Bronchial epithelial cell (primary cell): ENCODE measurements at places on chromosomes 13 and 19.

- no peak for DNase-seq
Measured at GRCh38 chr19:5559804-5560133, 8.0 kb downstream of the TINCR start.

DNA sequence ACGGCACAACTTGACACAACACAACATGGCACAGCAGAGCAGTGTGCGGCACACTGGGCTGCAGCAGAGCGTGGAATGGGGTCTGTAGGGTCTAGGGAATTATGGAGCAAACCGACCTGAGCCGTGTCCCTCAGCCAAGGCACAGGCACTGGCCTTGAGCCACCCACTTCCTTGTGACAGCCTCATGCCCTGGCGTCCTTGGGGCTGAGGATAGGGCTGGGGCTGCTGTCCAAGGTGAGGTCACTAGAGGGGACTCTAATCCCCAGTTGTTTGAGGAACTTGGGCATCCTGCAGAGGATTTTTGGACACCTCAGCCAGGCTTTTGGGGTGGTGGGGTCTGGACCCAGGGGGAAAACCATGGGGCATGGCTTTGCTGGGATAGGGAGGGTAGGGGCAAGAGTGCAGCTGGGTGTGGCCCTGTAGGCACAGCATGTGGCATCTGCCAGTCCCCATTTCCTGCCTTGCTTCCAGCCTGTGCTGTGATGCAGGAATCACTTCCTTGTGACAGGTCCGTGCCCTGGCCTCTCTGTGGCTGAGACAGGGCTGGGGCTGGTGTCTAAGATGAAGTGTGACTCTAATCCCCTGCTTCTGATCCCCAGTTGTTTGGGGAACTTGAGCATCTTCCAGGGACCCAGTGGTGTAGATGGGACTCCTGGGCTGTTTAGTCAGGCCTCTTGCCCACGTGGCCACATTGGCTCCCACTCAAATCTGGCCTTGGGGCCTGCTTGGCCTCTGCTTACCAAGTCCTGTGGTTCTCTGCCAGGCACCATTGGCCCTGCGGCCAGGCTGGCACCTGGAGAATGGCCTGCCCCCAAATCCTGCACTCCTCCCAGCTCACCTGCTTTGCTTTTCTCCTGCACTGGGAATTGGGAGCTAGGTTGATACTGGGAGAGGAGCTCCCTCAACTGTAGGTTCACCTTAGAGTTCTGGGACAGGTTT, 78.5 kb downstream of the SCGB2B2 start:
- DNase-seq, result no peak

- peak; percentile 37 for DNase-seq
Measured at GRCh38 chr13:23899555-23899954, 2.3 kb upstream of the C1QTNF9B start.

DNA sequence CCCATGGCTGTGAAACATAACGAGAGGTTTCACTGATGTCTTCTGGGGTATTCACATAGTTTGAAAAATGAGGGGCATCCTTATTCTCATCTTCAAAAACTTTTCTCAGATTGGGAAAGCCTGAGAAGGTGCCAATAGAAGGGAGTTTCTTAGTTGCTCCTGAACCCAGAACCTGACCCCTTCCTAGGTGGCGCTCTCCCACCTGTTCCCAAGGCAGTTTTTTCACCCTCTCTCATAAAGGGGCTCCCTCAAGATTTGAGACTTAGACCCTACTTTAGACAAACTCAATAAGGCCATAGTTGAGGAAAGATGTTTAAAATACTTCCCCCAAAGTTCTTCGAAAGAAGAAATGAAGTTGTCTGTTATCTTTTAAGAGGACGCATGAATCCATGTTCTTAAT, 142.2 kb downstream of the FGF9 start:
- no peak for DNase-seq

DNA sequence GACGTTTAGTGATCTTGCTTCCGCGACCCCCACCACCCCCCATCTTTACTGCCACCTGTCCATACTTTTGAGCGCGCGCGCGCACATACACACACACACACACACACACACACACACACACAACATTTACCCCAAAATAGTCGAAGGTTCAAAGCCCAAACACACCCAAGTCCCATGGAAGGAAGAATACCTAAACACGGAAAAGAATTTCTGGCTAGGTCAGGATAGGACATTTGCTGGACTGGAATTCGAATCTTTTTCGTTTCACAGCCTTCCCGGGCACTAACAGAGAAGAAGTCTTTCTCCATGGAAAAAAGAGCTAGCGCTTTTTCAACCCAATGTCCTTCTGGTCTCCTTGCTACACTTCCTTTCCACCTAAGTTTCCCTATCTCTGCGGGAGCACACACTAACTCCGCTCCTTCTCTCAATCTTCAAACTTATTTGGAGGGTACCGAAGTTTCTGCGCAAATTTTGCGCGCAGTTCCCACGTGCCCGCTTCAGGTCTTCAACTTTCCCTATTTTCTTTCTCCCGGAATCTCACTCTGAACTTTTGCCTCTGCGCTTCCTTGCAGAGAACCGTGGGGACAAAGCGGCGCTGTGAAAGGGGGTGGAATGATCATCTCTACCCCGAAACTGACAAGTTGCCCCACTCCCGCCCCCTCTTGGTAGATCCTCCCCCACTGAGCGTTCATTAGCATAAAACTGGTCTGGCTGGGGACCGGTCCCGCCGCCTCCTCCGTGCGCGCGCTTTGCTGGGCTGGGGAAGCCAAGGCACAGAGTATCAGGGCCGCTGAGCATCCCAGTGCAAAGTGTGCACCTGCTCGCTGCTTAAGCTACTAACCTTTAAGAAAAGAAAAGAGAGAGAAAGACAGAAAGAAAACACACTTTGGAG, 2.7 kb downstream of the DACH1 start:
- DNase-seq, result no peak

DNA sequence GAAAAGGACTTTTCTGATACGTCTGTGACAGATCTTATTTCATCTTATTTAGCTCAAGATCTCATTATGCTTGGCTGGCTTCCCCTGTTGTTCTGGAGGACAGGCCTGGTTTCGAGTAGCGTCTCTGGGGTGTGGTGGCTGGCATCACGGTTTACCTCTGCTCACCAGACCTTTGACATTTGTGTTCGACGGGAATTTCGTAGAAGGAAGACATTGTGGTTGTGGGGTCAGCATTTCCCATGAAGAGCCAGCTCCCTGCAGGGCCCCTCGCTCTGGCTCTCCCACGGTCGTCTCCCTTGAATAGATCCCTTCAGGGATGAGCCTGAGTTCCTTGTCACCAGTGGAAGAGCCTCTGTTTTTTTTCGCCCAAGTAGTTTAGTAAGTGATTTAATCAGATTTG, 78.6 kb upstream of the TEX29 start:
- no peak for DNase-seq

- DNase-seq, result peak; percentile 52
Measured at GRCh38 chr19:49808711-49809159, 4.4 kb downstream of the FUZ start.

- no peak for DNase-seq
Measured at GRCh38 chr19:40155749-40156265, 35.4 kb upstream of the MAP3K10 start.

DNA sequence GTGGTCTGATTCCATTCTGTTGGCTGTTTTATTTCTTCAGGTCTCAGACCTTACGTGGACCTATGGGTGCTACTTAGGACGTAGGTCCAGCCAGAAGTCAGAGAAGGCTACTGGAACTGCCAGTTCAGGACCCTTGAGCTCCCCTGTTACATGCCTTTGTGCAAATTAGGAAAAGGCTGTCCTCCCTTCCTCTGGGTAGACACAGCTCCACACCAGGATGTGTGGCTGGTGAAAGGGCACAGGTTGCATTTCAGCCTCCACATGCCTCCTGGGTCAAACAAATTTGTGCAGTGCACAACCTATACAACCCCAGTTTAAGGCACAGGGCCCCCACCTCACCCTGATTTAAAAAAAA, 43.9 kb upstream of the MAP3K10 start:
- DNase-seq, result no peak

- no peak for DNase-seq
Measured at GRCh38 chr13:110398564-110399507, 91.8 kb downstream of the COL4A2 start.

- DNase-seq, result no peak
Measured at GRCh38 chr13:114152285-114152645, 19.8 kb upstream of the RASA3 start.

- DNase-seq, result no peak
Measured at GRCh38 chr13:61830475-61830874, 414.8 kb upstream of the PCDH20 start.

DNA sequence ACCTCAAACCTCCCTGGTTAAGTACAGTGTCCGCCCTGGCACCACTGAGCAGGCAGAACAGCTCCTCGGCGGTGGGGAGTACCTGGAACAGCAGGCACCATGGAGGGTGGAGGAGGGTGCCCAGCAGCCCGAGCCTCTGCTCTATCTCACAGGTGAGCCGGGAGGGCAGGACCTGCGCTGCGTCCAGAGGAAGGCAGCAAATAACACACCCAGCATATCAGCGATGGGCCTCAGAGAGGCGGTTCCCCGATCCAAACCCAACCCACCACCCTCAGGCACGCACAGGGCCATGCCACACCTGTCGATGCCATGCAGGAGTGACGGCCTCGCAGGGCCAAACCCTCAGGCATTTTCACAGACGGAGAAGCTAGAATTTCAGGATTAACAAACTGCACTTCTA, 11.8 kb downstream of the PEPD start:
- DNase-seq, result no peak

- no peak for DNase-seq
Measured at GRCh38 chr13:40488869-40489391, 177.5 kb downstream of the FOXO1 start.

DNA sequence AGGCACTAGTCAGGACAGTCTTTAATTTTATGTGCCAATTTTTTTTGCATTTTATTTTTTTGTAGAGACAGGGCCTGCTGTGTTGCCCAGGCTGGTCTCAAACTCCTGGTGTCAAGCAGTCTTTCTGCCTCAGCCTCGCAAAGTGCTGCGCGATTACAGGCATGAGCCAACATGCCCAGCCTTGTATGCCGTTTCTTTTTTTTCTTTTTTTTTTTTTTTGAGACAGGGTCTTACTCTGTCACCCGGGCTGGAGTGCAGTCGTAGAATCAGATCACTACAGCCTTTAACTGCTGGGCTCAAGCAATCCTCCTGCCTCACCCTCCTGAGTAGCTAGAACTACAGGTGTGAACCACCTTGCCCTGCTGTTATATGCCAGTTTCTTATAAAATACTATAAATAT, 26.4 kb downstream of the BORA start:
- DNase-seq, result peak; percentile 29

- no peak for DNase-seq
Measured at GRCh38 chr13:43489233-43489632, 297.5 kb downstream of the ENOX1 start.

- DNase-seq, result no peak
Measured at GRCh38 chr19:4803736-4804695, 12.5 kb downstream of the FEM1A start.

GRCh38 chr19:12676384-12676792, 5.3 kb downstream of the DHPS start:
- peak; percentile 62 for DNase-seq

DNA sequence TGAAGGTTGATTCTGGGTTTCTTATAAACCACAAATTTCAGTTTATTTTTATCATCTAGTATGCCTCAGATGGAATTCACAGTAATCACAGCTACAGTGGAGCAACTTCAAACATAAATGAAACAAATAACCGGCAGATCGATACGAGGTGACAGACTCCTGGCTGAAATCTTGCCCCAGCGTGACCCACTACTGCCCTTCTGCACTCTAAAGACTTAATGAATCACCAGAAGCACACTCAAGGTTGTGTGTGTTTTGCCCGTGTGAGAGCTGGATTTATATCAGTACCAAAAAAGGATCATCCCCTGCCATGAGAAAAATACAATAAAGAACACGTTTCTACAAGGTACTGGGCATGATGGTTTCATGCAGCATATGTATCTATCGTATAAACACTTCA, 161.7 kb downstream of the KLF12 start:
- DNase-seq, result no peak

DNA sequence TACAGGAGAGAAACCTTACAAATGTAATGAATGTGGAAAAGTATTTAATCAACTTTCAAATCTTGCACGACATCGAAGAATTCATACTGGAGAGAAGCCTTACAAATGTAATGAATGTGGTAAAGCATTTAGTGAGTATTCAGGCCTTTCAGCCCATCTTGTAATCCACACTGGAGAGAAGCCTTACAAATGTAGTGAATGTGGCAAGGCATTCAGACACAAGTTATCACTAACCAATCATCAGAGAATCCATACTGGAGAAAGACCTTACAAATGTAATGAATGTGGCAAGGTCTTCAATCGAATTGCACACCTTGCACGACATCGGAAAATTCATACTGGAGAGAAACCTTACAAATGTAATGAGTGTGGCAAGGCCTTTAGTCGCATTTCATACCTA, 13.6 kb upstream of the ZNF610 start:
- DNase-seq, result no peak

DNA sequence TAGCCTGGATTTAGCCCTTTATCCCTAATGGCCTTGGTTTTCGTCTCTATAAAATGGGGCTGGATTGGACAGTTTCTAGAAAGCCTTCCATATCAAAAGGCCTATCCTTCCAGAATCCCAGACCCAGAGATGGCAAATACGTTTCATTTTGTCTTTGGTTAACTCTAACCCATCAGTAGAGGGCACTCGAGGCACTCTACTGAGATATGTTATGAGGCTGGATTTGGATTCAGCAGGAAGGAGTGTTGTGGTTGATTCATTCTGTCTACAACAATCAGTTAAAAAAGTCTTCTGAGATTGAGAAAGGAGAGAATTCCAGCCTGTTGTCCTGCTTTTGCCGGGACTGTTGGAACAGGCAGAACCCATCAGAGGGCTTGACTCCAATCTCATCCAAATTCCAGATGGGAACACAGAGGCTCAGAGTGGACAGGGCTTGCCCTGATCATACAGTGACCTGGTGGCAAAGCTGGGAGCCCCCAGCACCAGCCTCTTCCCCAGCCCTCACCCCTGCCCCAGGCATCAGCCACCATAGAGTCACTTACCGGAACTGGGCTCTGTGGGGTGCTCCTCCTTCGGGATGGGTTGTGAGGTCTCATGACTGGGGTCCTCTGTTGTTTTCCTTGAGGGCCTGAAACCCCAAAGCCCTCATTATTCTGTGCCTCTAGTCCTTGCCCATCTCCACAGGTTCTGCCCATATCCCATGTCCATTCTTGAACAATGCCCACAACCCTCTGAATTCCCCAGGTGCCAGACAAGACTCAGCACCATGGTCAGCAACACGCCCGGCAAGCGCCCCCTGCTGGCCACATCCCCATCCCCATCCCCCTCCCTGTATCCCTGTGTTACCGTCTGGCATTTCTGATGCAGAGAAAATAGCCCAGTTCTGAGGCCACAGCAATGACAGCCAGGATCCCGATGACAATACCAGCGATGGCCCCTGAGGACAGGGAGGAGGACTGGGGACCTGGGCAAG, 12.3 kb upstream of the ZNF180 start:
- peak; percentile 67 for DNase-seq

- no peak for DNase-seq
Measured at GRCh38 chr13:31815361-31816144, 76.2 kb downstream of the RXFP2 start.

GRCh38 chr19:48881741-48882657, 9.8 kb downstream of the PPP1R15A start:
- DNase-seq, result no peak

GRCh38 chr13:35838356-35838755, 292.8 kb downstream of the DCLK1 start:
- DNase-seq, result peak; percentile 26
